ENCODE measurements at places on chromosomes 6 and 20.

- DNase-seq, result no peak
Measured at GRCh38 chr6:47344022-47344421, 34.3 kb upstream of the TNFRSF21 start.

- DNase-seq, result no peak
Measured at GRCh38 chr6:169312658-169313346, 59.2 kb upstream of the THBS2 start.

DNA sequence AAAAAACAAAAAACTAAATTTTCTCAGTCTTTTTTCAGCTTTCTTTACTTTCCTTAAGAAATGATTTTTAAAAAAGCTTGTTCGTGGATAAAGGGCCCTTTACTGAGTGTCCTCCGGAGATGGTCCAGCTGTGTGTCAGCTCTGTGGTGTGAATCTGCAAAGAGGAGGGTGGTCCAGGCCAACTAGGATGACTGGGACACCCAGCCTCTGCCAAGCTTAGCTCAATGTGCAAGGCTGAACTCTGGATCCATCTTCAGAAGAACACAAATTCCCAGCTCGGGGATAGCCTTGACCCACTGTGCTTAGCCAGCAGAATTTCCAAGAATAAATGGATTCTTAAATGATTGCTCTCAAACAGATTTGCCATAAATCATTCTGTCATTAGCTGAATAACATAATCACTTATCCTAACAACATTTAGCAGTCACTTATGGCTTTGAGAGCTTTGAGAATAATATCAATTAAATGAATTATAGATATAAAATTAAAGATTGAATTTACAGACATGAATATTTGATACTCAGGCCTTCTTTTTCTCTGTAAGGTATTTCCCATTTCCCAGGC lies 14.2 kb upstream of the CALHM5 start:
- no peak for DNase-seq

DNA sequence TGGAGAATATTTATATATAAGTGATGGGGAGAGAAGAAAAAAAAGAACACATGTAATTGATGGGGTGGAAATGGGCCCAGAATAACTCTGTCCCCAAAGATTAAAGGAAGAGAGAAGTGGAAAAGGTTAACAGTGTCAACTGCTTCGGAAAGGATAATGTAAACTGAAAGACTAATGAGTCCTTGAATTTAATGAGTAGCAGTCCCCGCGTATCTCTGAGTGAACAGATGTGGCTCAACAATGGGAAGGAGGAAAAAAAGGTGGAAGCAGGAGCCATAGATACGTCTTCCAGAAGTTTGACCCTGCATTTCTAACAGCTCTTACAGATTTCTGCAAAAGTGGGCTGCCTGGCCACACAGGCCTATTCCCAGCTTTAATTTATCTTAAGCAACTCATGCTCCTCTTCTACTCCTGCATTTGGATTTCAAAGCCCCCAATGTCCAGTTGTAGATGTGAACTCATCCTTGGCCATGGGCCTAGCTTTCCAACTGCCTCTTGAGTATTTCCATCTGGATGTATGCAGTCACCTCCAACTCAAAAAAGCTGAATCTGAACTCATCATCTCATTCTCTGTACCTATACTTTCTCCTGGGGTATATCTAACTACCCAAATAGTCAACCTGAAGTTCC lies 61.3 kb downstream of the DST start:
- DNase-seq, result no peak

DNA sequence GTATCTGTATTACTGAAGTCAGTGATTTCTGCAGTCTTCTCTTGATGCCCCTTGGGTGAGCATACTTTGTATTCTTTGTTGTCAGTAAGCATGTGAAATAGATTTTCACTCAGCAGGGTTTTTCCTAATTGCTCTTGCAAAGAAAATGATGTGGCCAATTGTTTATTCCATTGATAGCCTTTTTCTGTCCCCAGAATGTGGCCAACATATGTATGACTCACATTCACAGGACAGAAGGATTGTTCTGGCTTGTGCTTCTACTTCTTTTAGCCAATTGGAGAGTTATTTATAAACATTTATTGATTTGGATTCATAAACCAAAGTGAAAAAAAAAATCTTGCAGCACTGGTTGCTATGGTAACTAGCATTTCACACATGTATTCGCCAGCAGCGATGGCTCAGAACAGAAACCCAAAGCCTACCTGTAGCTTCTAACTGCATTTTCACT lies 54.4 kb upstream of the RBM24 start:
- no peak for DNase-seq

All from mammary epithelial cell (primary cell).